Stimulated activated CD8-positive, alpha-beta memory T cell treated with anti-CD3 and anti-CD28 coated beads, Interleukin-4, amount 100 ng/mL, for 4 hours (primary cell): ENCODE measurements at places on chromosomes 12 and 14.

DNA sequence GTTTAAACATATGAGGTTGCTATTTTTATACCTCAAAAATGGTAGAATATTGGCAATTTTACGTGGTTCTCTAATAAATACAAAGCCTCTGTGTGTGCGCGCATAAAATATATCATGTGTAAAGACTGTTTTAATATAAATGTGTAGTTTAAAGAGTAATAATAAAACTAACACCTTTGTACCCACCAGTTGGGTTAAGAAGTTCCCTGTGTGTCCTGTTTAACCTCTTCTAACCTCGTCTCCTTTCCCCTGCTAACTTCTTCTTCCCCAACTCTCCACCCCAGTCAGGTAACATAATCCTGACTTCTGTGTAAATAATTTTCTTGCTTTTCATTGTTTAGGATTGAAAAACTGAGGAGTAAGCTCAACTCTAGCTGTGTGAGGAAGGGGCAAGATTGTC is 47.6 kb upstream of the PSMA6 start:
- DNase-seq: no peak

DNA sequence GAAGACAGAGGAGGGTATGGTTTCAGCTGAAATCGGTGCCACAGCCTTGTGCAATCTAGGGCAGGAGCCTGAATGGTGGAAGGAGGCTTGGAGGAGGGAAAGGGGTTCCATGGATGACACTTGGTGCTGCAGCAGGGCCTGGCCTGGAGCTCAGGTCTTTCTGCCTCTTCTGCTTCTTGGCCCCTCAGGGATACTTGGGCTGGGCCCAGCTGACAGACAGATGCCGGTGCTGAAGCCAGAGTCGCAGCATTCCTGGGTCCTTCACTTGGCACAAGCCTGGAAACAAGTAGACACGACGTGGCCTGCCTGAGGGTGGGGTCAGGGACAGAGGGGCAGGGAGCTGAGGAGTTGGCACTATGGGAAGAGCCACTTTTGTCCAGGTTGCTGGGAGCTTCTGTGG is 4.4 kb upstream of the PLEKHD1 start:
- DNase-seq: no peak

DNA sequence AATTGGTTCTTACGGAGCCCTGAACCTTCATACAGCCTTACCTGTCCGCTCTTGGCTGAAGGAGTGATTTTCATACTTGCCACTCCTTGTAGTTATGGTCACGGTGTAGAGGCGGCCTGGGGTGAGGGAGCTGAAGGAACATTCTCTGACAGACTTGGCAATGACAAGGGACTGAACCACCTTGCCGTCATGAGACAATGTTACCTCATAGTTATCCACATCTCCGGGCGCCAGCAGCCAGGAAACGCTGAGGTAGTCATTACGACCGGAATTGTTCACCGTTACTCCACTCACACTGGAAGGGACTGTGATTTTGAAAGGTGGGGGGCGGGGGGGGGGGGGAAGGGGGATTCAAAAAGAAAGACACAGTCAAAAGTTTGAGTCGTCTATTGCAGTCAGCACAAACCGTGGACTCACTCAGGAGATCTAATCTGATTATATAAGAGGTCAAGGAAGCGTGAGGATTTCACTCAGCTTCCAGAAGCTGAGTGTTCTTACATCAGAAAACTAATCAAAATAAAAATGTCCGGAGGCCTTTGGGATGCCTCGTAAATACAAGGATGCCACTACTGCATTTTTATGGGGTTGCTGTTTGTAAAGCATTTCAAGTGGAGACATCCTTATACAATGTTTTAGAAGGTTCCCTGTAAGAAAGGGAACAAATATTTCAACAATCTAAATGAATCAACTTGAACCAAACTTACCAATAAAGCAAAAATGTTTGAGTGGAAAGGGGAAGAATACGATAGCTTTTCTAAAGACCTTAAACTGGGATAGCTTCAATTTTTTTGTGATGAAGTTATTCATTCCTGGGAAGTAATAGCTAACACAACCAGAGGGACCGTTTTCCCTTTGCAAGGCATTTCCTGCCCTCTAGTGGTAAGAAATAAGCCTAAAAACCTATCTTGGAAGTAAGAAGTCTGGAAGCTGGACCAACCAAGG is 60.6 kb downstream of the PTPRB start:
- DNase-seq: no peak

GRCh38 chr12:31897781-31898503 is 61.3 kb upstream of the RESF1 start:
- peak; percentile 19 for DNase-seq

DNA sequence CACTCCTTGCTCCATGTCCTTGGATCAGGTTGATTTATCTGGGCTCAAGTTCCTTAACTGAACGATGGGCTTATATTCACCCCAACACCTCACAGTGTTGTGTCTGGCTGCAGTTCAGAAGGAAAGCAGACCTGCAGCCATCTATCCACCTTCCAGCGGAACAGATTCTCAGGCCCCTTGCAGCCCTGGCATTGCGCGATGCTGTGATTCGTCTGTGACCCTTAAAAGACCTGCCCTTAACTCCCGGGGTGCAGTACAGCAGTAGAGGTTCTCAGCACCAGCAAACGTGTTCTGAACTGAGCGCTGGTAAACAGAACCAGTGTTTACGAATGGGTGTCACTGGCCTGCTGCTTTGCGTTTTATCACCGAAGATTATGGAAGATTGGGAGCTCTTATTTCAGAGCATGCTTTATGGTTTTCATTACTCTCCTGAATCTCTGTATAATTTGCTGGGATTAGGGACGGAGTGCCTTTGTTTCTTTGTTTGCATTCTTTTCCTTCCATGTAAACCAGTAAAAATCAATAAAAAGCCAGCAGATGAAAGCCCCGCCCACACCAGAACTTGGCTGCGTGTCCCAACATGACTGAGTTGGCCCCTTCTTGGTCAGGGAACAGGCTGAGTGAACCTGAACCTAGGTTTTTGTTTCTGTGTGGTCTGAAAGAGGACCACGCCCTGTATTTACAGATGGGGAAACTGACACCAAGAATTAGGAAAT is 286.7 kb upstream of the CRY1 start:
- no peak for DNase-seq

DNA sequence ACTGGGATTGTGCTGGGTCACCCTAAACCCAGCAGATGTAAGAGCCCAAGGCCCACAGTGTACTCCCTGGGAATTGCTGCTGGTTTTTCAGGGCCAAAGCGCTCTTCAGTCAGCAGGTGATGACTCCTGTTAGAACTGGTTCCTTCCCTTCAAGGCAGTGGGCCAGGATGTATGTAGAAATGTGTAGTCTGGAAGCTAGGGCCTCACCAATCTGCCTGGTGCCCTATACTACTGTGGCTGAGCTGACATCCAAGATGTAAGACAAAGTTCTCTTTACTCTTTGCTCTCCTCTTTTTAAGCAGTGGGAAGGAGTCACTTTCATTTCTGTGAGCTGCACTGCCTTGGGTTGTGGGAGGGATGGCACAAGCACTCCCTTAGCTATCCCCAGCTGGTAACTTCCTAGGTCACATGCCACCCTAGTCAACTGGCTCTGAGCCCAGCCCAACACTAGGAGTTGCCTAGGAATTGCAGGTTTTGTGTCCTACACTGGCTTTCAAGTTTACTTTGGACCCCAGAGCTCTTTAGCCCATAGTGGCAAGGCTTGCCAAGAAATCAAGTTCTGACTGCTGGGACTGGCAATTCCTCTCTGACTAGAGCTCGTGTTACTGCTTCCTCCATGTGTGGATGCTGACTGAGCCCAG is 249.2 kb downstream of the C12orf50 start:
- DNase-seq: no peak

GRCh38 chr14:88069677-88070076 is 64.7 kb downstream of the GPR65 start:
- no peak for DNase-seq

GRCh38 chr12:3097186-3097804 is 20.1 kb downstream of the TSPAN9 start:
- DNase-seq: no peak

DNA sequence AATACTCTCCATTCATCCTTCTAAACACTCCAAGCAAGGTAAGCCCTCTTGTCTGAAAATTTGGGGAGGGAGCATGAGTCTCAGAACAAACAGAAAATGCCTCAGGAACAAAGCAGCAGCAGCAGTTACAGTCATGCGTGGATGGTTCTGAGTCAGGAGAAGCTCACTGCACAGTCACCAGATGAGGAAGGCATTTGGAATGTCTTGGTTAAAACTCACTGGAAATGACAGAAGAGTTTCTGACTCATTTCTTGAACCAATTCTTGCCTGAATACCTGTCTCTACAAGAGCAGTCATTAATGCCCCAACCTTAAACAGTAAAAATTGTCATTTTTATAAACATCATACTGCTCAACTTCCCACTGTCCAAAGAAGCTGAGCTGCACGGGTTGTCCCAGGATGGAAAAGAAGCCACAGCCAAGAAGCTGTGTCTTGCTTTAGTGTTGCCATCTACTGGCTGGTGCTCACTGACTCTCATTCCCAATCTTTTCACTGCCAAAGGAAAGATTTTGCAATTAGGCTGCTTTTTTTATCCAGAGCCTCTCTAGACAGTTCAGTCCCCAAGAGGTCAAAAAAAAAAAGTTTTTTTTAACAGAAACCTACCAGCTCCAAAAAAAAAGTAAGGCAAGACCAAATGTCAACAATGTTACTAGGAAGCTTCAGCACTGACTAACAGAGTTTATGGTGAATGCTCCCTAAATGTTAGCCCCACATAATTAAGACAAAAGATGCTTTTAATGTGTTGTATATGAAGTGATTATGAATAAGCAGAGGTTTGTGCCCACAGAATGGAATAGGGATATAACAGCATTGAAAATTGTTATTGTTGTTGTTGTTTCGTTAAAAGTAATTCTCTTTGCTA is 40.4 kb downstream of the KICS2 start:
- no peak for DNase-seq

- no peak for DNase-seq
These were observed 182.2 kb downstream of the NOVA1 start for GRCh38 chr14:26415618-26416123.

DNA sequence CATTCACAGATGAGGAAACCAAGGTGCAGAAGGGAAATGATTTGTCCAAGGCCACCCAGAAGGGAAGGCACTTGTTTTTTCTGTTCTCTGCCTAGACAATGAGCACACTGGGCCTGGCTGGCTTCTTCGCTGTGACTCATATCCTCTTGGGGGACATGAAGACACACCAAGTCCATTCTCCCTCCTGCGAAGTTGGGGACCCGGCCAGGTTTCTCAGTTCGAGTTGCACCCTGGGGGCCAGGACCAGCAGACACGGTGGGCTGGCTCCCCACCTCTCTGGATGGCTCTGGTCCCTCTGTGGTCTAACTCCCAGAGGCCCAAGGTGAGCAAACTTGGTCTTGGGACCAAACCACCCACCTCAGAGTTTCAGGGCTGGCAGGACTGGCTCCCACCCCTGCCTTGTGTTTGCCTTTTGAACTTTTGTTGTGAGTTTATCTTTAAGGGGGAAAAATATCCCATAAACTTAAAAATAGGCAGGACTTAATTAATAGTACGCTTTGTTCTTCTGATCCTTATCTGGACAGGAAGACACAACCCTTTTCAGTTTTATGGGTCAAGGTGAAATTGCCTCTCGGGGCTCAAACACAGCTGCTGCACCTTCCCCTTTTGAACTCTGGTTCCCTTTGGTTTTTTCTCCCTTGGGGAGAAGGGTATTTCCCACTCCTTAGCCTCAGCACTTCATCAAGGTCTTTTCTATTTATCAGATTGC is 9.0 kb upstream of the MLEC start:
- no peak for DNase-seq

- DNase-seq: no peak
These were observed 17.4 kb downstream of the BICDL1 start for GRCh38 chr12:120006258-120006975.

GRCh38 chr12:31951939-31952338 is 7.3 kb upstream of the RESF1 start:
- DNase-seq: no peak

DNA sequence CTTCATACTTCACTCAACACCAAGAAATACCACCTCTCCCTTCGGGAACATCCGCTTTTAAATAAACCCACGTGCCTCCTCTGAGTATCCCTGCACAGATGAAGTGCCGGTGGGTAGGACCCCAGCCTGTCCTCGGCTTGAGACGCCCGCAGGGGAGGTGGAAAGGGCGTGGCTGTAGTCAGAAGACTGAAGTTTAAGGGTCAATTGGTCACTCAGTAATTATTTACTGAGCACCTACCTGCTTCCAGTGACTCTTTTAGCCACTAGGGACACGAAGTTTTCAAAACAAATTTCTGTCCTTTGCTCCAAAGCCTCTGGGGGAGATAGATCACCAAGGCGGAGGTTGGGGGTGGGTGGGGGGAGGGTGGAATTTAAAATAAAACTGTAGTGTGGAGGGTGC is 309.4 kb downstream of the VRK1 start:
- DNase-seq: no peak

DNA sequence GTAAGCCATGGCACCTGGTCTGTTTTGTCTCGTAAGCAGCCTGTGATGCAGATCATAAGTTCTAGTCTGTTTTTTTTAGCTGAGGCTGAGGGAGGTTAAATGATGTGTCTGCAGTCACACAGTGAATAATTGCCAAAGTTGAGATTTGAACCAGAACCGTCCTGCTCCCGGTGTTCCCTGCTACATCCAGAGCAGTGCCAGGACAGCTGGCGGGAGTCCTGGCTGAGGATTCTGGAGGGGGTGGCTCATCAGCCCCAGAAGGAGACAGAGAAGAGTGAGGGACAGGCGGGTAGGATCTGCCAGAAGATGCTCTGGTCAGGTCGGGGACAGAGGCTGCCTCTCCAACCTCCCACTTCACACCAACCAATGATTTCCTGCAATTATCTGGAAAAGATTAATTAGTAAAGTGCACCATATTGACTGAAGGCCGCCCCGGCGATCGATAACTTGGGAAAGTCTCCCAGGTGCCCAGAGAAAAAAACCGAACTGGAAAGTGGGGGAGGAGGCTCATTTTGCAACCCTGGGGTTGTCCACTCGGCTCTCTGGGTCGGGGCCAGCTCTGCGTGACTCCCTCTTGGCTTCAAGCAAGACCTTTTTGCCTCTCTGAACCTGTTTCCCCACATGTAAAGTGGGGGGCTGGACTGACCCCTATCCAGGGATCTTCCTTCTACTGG is 42.1 kb downstream of the MVK start:
- no peak for DNase-seq

GRCh38 chr14:44962334-44963043 is 499 bp downstream of the TOGARAM1 start:
- DNase-seq: no peak

DNA sequence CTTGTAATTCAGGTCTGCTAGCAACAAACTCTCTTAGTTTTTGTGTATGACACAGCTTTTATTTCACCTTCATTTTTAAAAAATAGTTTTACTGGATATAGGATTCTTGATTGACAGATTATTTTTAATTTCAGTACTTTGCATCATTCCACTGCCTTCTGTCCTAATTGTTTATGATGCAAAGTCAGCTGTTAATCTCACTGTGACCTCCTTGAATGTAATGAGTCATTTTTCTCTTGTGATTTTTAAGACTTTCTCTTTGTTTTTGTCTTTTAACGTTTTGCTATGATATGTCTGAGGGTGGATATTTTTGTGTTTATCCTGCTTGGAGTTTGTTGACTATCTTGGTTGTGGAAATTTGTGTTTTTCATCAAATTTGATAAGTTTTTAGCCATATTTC is 126.3 kb upstream of the FBXO33 start:
- DNase-seq: no peak

DNA sequence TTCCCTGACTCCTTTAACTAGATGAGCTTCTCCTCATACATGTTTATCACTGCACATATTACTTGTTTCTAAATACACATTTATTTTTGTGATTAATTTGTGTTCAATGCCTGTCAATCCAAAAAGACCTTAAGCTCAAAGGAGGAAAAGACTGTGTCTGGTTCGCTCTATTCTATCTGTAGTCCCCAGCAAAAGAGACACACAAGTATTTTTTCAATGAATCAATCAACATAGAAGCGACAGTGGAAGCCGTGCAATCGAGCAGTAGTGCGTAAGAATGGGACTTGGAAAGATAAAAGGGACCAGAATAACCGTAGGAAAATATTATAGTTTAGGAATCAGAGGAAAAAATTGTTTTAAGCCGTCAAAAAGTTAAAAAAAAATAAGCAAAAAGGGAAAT is 951 bp downstream of the WDHD1 start:
- no peak for DNase-seq
